SJSA1 (cell line): ENCODE measurements at places on chromosomes 6 and 20.

DNA sequence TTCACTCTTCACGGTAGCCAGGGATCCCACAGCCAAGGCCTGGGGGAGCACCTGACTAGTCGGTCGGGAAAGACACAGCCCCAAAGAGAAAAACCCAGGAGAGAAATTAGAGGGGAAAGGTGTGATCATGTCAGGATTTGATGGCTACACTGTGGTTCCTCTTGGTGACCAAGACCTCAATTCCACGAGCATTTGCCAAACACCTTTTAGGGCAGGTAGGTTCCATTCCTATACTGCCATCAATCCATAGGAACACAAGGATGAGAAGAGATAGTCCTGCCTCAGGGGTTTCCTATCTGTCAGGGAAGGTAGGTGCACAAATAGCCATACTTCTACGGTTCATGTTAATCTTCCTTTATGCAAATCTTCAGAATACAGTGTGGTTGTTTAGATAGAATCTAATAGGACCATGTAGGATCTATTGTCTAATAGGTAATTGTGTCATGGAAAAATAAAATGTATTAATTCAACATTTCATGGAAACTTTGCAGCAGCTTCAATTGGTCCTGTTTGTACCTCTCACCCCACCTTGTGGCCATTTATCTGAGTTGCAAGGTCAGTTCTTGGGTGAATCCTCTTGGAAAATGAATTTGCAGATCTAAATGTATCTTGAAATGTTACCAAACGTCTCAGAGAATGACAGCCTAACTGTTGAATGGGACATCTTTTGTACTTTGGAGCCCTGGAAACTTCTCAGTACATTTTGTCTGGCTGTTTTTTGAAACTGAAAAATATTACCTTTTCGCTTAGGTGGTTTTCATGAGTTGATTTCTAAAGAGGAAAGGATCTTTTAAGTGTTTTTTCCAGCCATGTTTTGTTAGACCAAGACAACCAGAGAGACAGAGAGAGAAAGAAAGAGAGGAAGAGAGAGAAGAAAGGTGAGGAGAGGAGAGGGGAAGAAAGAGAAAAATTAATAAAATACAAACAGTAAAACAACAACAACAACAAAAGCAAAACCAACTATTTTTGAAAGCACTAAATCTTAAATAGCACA lies 33.7 kb upstream of the IYD start:
- peak; percentile 47 for DNase-seq

GRCh38 chr20:63262836-63263235 lies 8.6 kb upstream of the NKAIN4 start:
- DNase-seq, result no peak

DNA sequence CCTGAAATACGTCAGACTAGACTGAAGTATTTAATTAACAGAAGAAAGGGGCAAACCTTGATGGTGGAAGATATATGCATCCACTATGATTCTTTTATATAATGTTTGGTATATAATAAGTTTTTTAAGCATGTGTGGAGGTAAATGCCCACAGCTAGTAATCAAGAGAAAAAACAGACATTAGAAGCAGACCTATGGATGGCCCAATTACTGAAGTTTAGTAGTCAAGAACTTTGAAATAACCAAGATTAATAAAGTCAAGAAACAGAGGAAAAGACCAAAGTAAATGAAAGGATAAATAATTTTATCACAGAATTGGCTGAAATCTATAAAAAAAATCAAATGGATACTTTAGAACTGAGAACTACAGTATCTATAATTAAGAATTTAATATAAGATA lies 15.3 kb downstream of the TTI1 start:
- no peak for DNase-seq

DNA sequence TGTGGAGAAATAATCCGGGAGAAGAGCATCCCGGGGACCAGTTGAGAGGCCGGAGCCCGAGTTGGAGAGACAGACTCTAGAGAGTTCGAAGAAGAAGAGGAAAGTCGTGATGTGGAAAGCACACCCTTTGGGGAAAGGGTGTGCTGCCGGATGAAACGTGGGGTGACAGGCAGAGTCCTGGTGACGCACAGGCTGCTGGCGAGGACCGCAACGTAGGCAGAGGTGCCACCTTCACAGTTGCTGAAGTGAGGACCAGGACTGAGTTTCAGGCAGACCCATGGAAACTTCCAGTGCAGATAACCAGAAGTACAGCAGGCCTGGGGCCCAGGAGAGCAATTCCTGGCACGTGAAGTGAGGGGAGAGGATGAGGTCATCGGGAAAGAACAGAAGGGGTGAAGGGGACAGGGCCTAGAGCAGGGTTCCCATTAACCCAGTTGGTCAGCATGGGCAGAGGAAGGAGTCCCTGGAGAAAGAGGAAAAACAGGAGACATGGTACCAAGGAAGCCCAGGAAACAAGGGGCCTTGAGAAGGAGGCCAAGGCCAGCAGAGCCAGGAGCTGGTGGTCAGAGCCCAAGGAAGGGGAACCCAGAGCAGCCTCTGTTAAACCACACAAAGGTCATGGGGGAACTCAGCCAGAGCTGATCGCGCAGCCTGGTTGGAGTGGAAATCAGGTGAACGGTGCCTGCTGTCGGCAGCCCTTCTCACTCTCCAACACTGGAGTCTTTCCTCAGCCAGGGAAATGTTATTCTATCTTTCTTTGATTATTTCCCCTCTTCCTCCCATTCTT lies 84.1 kb downstream of the PRND start:
- DNase-seq, result no peak

- no peak for DNase-seq
Observed at GRCh38 chr6:146972546-146972945, 231.7 kb upstream of the STXBP5 start.

DNA sequence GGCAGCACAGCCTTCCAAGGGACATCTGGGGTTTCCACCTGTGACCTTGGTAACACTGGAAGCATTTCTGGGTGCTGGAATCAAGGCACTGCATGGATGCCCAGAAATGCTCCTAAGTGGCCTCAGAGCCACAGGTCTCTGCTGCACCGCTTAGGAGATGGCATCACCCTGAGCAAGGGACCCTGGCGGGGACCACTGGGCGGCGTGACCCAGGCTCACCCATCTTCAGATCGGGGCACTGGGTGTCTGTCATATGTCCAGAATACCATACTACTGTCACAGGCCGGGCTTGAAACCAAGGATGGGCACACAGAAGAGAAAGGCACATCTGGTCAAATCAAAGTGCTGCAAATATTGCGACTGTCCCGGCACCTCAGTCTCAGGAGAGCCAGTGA lies 45.9 kb downstream of the SSR1 start:
- no peak for DNase-seq

GRCh38 chr6:20997143-20997769 lies 463.0 kb downstream of the CDKAL1 start:
- DNase-seq, result peak; percentile 70

GRCh38 chr20:3203315-3204123 lies 963 bp downstream of the DDRGK1 start:
- peak; percentile 19 for DNase-seq
